GM03348 (cell line): ENCODE measurements at places on chromosomes 12 and 14.

GRCh38 chr12:116160883-116161458, 116.5 kb downstream of the MED13L start:
- no peak for DNase-seq

- no peak for DNase-seq
Measured at GRCh38 chr14:99401621-99402284, 78.9 kb downstream of the SETD3 start.

DNA sequence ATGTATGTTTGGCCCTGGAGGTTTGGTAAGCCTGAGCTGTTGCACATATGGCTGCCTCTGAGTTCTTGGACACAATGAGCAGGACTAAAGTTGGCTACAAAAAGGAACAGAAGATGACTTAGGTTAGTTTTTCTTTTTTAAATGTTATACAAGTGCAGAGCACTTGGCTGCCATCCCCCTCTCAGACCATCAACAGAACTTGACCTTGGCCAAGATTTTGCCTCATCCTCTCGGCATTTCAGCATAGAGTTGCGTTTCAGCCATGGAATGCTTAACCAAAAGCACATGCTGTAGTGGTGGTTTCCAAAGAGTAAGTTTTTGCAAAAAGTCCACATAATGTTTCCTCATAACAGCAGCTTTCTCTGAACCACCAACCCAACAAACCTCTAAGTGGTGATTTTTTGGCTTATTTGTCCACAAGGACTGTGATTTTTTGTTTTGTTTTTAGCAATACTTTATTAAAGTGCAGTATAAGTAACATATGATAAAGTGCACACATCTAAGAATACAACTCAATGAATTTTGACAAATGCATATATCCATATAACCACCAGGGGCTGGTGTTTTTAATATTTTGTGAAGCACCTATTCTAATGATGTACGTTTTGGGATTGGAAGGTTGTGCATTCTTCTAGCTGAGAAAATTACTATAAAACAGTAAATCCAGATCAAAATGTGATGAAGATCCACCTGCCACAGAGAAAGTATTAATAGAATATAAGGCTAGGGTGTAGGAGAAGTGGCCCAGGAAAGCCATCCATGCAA, 12.1 kb upstream of the GALNT16 start:
- peak; percentile 88 for DNase-seq

DNA sequence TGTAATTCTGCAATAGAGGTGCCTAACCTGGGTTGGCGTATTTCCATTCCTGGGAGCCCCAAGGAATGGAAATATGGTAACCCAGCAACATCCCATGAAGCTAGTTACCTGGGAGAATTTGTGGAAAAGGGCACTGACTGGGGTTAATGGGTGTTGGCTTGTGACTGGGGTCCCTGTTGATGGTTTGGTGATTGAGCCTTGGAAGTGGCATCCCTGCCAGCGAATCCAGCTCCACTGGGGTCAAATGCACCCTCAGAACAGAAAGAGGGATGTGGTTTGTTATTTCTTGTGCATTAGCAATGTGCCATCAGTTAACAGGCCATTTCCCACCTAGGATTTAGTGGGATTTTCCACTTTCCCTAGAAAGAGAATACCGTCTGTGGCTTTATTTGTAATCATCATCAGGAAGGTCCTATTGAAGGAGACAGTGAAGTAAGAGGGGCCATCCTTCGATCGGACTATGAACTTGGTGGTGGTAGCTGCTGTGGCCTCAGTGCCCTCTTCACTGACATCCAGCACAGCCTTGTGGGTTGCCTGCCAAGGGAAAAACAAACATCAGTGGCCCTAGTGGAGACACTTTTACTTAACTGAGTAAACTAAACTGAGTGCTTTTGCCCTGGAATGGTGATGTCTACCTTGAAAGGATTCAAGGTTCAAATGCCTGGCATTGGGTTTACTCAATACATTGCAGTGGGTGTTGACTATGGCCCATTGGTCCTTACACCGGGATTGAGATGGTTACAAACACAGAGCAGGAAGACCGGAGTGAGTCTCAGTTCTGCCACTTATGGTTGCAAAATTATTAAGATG, 10.4 kb upstream of the SERPINA11 start:
- no peak for DNase-seq

DNA sequence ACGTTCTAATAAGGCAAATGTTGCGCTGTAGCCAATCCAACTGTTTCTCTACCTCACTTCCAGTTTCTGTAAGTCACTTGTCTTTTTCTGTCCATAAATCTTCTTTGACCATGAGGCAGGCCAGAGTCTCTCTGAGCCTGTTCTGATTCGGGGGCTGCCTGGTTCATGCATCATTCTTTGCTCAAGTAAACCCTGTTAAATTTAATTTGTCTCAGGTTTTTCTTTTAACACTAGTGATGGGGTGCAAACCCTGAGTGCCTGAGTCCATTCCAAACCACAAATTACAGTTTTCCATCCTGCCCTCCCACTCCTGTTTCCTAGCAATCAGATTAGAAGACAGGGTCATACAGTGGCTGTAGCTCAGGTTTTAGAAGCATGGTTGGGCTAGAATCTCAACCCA, 41.9 kb downstream of the VWF start:
- DNase-seq = no peak

DNA sequence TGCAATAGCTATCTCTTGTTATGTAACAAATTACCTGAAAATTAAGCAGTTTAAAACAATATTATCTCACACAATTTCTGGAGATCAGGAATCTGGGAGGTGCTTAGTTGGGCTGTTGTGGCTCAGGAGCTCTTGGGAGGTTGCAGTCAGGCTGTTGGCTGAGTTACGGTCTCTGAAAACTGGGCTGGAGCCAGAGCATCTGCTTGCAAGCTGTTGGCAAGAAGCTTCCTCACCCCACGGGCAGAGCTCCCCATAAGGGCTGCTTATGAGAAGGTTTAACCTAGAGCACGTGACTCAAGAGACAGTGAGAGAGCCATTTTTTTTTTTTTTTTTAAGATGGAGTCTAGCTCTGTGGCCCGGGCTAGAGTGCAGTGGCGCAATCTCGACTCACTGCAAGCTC, 346.8 kb downstream of the ATP23 start:
- peak; percentile 34 for DNase-seq

GRCh38 chr12:3628629-3629028, 124.3 kb downstream of the CRACR2A start:
- no peak for DNase-seq

GRCh38 chr14:59271734-59272133, 83.3 kb downstream of the DAAM1 start:
- DNase-seq = peak; percentile 20

DNA sequence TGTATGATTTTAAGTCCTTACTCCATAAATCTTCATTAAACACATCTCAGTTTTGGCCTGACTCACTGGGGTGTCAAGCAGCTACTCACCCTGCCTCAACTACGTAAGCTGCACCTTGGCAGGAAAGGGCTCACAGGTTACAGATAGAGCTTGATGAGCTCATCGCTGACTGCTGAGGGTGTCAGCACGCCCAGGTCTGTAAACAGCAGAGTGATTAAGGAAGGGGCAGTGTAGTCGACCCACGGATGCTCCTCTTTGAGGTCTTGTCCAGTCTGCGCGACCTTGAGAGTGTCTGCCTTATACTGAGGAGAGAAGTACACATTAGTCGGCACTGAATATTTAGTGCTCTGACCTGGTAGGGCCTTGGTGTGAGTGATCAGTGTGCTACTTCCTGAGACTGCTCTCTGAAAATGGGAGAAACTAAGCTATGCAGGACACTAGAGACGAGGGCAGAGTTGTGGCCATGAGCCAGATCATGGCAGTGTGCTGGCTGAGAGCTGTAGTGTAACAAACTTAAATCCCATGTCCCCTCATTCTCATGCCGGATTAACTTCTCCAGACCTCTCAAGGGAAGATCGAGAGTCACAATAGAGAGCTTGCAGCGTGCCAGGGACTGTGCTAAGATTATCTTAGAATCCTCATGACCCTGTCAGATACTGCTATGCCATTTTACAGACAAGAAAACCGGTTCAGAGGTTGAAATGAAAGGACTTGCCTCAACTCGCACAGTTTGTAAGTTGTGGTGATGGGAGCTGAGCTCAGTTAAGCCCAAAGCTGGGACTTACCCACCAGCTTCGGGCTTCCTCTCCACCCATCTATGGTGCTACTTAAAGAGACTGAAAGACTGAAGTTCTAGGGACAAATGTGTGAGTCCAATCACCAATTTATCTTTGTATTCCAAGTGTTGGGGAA, 11.6 kb downstream of the EIF2B1 start:
- DNase-seq = no peak

DNA sequence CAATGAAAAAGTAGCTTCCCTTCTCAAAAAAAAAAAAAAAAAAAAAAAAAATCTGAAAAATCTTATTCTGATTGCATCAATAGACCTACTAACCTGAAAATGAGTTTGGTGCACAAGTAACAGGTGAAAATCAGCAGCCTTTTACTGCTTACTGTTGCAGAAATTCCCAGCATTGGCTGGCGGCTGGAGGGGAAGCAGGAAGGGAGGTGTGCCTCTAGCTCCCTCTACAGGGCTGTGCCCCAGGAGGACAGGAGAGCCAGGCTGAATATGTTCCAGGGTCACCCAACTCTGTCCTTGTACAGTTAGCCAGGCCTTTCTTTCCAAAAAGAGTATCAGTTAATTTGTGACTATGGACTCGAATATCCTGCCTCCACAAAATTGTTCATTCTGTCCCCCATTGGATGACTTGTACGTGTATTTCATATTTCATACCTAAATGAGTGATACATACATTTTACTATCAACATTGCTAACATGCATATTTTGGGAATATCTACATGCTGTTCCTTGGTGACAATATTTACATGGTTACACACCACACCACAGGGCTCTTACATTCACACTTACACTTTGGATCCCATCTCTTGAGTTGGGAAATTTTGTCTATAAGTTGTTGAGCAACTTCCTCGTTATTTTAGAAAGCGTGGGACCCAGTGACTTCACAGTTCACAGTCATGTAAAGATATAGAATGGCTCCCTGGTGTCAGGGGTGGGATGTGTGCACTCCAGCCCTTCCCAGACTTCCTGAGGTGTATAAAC, 124.8 kb downstream of the SAMD4A start:
- DNase-seq = peak; percentile 67

GRCh38 chr12:118645219-118645618, 268.9 kb downstream of the SUDS3 start:
- no peak for DNase-seq

DNA sequence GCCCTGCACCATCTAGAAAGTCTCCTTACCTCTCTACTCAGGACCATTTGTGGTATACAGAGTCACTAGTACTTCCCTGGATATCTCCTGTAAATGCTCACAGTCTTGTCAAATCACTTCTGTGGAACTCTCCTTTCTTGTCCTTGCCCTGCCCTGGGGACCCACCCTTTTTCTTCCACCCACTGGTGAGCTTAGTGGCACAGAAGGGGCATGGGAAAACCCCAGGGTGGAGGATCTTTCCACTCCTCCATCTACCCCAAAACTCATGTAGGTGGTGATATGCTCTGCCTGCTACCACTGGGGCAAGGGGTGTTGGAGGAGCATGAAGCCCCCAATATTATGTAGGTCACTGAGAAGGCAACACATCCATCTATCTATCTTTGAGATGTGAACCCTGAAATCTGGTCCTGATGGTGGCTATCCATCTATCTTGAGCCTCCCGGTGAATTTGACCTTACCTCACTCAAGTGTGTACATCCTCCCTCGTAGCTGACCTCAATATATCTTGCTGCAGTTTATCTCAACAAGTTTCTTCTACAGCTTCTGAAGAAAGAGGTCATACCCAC, 943 bp downstream of the TESPA1 start:
- DNase-seq = no peak

- DNase-seq = no peak
Measured at GRCh38 chr14:81743605-81744004, 210.0 kb upstream of the SEL1L start.

DNA sequence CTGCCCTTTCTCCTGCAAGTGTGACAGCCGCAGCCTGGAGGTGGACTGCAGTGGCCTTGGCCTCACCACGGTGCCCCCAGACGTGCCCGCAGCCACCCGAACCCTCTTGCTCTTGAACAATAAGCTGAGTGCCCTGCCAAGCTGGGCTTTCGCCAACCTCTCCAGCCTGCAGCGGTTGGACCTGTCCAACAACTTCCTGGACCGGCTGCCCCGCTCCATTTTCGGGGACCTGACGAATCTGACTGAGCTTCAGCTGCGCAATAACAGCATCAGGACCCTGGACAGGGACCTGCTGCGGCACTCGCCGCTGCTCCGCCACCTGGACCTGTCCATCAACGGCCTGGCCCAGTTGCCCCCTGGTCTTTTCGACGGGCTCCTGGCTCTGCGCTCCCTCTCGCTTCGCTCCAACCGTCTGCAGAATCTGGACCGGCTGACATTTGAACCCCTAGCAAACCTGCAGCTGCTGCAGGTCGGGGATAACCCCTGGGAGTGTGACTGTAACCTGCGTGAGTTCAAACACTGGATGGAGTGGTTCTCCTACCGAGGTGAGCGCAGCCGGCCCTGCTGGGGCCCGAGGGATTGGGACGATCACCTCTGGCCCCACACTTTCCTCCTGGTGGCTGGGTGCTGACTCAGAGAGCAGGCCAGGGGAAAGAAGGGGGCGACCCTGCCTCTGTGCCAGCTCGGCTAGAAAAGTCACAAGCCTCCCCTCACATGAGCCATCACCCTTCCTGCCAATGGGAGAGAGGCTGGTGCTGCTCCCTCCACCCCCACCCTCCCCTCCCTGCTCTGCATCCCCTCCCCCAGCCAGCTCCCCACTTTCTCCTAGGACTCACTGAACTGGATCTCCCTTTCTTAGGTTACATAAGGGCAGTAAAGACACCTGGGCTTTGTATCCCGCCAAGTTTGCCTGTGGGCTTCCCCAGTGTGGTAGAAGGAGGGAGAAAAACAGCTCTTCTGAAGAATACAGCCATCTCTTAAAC, 10.9 kb downstream of the LRTM2 start:
- DNase-seq = peak; percentile 80

- no peak for DNase-seq
Measured at GRCh38 chr14:104875811-104876210, 10.7 kb downstream of the CEP170B start.

GRCh38 chr14:89466484-89466883, 49.5 kb upstream of the FOXN3 start:
- DNase-seq = no peak

DNA sequence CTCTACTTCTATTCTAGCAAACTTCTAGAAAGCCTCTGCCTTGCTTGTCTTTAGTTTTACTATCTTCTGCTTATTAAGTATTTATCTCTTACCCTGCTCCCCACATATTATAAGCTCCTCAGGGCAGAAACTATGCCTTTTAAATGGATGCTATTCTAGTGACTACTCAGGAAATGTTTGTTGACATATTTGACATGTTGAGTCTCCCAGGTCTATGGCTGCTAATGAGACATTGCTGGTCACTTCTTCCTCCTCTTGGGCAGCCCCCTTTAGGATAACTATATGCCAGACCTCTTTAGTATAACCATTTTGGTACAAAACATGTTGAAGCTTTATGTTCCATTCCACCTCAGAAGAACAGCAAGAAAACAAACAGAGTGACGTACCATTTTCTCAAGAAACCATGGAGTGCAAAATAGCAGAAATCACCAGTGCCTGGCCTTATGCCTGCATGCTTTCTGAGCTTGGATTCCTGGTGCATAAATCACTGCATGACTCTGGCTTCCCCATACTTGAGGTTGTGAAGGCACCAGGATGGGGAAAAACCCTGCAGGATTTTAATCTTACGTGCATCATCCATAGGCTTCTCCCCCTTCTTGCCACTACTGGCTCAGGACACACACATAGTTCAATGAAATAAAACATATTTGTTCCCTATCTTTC, 202.6 kb downstream of the TMX1 start:
- peak; percentile 83 for DNase-seq

- DNase-seq = no peak
Measured at GRCh38 chr12:6725350-6725749, 1.5 kb downstream of the COPS7A start.

GRCh38 chr14:30063746-30064145, 136.1 kb upstream of the PRKD1 start:
- no peak for DNase-seq

- DNase-seq = peak; percentile 70
Measured at GRCh38 chr12:12726555-12727093, 9.5 kb downstream of the CDKN1B start.
